ENCODE measurements at places on chromosomes 11 and 22.
A peak's percentile ranks its signal among the peaks of the same experiment; 100 is the strongest.

GRCh38 chr11:68583041-68583446 lies 101.3 kb upstream of the GAL start:
- peaks cover 18% of the 10 kb centered on the region for H3K4me1 ChIP-seq
- H3K4me3 ChIP-seq = no peak overlapping the region
- H3K27me3 ChIP-seq = no peaks in the 10 kb centered on the region
- H3K27ac ChIP-seq = no peak overlapping the region
- no peaks in the 10 kb centered on the region for H3K36me3 ChIP-seq

- no peak overlapping the region for H3K4me3 ChIP-seq
- no peaks in the 10 kb centered on the region for H3K27me3 ChIP-seq
- peaks cover 2% of the 10 kb centered on the region for H3K36me3 ChIP-seq
- H3K27ac ChIP-seq = no peak overlapping the region
Observed at GRCh38 chr11:69083531-69084247, 35.0 kb downstream of the TPCN2 start.

- H3K4me1 ChIP-seq = peaks cover 2% of the 10 kb centered on the region
- H3K36me3 ChIP-seq = no peaks in the 10 kb centered on the region
- H3K4me3 ChIP-seq = no peak overlapping the region
Observed at GRCh38 chr11:66625752-66626149, 9.3 kb downstream of the RBM14 start.

DNA sequence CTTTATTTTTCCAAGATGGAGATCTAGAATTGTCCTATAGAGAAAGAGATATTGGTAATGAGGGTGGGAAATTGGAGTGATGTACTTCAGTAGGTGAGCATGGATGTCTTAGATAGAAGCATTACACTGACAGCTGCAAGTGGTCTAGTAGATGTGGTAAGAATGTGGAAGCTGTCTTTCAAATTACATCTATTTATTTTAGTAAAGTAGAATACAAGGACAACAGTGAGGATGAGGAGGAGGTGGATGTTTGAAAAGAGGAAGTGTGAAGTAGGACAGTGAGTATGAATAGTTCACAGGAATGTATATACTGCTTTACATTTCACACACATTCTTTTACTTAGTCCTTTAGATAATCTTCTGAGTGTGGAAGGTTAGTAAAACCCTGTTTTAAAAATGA lies 64.2 kb downstream of the HIPK3 start:
- DNase-seq = no peak
- peaks cover 6% of the 10 kb centered on the region for H3K4me1 ChIP-seq
- no peak overlapping the region for H3K4me3 ChIP-seq
- no peak overlapping the region for H3K27ac ChIP-seq
- no peaks in the 10 kb centered on the region for H3K36me3 ChIP-seq

- no peak overlapping the region for H3K27ac ChIP-seq
- no peaks in the 10 kb centered on the region for H3K4me1 ChIP-seq
- no peaks in the 10 kb centered on the region for H3K36me3 ChIP-seq
- H3K4me3 ChIP-seq = peak overlapping the region; percentile 84
- DNase-seq = peak; percentile 60
Observed at GRCh38 chr11:119108146-119108856, 1.2 kb downstream of the C2CD2L start.

All from aorta (tissue), 5 donors.